ENCODE measurements at places on chromosomes 4 and X.

DNA sequence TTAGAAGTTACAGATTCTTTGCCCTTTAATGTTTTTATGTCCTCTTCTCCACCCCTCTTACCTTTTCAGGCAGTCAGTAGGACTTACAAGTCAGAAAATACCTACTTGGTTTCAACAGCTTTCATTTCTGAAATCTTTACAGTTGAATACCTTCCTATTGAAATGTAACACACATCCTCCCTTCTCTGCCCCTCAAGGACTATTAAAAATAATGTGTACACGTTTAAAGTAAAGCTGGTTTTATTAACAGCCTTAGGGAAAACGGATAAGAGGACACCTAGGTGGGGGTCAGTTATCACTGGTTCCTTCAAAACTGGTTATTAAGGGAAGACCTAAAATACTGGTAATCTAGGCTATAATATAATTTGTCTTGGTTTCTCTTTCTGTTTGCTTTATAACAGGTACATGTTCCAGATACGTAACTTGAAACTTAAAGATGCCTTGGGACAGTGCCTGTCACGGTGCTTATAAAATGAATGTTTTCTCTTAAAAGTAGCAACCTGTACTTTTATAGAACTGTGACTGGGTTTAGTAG is 1.8 kb downstream of the CCSER1 start:
- DNase-seq = no peak

DNA sequence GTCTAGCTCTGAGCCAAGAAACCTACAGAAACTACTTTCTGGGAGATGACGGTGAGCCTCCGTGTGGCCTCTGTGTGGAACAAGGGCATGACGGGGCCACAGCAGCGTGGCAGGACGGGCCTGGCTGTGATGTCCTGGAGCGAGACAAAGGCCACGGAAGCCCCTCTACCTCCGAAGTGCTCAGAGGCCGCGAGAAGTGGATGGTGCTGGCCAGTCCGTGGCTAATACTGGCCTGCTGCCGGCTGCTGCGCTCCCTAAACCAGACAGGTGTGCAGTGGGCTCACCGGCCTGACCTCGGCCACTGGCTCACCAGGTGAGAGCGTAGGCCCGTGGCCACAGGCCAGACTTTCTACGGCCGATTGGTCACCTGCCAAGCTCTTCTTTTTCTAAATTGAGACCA is 24.6 kb downstream of the PIGG start:
- DNase-seq = no peak

- no peak for DNase-seq
These were observed 3.4 kb downstream of the ATOH1 start for GRCh38 chr4:93831716-93832496.

DNA sequence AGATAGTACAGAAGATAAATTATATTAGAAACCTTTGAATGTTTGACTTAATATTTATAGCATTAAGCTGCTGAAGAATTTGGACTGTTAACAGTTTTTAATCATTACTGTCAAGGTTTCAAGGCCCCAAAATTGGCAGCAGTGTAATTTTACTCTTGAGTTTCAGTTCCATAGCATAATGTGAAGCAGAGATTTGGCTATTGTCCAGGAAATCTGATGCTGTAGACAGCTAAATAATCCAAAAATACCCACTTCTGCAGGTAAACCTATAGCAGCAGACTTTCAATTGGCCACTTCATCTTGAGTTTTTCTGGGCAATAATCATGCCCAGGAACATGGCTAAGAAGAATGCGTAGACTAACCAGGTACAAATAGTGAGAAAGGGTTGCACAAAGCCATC is 85.0 kb downstream of the RCHY1 start:
- DNase-seq = no peak

- peak; percentile 53 for DNase-seq
These were observed 12.7 kb upstream of the PAQR3 start for GRCh38 chr4:78951862-78952472.

Measured in activated CD4-positive, alpha-beta T cell treated with anti-CD3 and anti-CD28 coated beads, Interleukin-10, Interleukin-2, amounts not matched to agents 100 ng/mL and 50 ng/mL, durations not matched to agents 16 hours and 8 hours (primary cell).